ENCODE measurements at places on chromosomes 4 and X.

- no peak for DNase-seq
Measured at GRCh38 chr4:10690185-10690907, 5.8 kb upstream of the CLNK start.

- no peak for DNase-seq
Measured at GRCh38 chrX:101605146-101605545, 12.7 kb downstream of the ARMCX6 start.

DNA sequence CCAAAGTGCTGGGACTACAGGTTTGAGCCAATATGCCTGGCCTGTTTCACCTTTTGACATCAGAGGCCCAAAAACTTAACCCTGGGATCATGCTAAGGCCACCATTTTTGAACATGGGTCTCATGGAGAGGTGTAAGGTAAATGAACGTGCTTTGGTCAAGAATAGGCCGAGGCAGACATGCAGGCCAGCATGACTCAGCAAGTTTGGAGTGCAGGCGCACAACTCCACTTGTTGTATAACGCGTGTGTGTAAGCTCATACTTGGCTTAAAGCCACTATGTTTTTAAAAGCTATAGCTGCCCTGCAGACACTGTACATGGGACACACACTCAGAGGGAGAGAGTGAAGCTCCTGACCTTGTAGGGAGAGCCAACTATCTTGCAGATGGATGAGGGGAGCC, 43.8 kb upstream of the HPSE start:
- DNase-seq = no peak

DNA sequence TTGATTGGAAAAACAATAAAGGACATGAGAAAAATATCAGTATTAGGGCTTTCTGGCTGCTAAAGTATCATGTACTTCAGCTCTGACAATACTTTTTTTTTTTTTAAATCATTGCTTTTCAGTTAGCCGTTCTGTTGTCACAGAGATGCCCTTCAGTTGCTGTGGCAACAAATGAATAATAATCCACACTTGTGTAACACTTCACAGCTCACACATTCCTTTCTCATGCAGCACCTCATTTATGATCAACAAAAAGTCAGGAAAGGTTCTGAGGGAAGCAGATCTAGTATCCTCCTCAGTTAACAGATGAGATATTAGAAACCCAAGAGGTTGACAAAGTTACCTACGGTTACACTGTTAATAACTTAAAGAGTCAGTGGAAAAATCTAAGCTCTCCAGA, 444.2 kb upstream of the SLIT2 start:
- DNase-seq = no peak

DNA sequence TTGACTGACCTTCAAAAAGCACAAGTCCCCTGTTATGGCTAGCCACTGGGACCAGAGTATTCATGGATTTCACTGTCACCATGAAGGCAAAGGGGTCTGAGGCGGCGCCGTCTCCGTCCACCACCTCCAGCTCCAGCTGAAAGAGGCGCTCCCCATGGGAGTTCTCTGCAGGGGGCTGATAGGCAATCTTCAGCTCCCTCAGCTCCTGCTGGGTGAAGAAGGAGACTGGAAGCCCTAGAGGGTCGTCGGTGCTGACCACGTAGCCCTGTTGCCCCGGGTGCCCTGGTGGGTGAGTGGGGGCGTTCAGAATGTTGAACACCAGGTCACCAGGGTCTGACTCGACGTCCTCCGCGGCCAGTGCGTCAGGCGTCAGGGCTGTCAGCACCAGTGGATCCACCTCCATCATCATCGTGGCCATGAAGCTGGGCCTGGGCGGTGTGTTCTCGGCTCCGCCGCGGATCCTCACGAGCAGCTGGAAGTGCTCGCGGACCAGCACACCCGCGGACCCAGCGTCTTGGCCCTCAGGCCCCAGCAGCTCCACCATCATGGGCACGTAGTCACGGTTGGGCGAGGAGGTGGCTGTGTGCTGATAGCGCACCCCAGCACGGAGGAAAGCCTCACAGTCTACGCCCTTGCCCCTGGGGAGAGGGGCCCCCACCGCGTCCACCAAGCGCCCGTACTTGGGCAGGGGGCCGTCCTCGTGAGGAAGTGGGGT, 987 bp downstream of the FREM3 start:
- DNase-seq = no peak

DNA sequence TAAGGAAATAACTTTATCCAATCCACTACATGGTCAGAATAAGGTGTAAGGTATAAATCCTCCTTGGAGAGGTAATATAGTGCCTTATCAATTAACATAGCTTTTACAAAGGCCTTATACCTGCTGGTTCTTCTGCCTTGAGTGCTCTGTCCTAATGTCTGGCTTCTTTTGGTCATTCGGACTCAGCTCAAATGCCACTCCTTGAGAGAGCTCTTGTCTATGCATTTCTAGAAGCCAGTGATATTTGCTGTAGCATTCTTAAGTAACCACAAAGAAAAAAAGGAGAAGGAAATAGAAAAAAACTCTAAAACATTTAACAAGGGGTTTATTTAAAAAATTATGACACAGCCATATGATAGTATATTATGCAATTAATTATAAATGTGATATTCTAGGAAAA, 444.8 kb upstream of the SLIT2 start:
- DNase-seq = no peak

DNA sequence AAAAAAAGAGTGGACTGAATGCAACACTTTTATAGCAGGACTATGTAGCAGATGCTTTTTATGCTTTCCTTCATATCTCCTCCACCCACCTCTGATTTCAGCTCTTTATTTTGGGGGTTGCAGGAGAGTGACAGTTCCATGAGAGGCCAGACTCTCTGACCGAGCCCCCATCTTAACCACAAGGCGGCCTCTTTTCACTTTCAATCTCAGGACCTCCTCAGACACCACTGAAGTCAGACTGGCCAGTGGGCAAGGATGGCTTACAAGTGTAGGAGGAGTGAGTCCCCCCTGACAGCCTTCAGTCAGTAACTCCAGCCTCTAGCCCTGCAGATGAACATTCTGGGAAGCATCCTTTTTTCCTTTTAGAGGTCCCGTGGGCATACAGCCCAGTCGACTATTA, 140.8 kb downstream of the FRAS1 start:
- no peak for DNase-seq

DNA sequence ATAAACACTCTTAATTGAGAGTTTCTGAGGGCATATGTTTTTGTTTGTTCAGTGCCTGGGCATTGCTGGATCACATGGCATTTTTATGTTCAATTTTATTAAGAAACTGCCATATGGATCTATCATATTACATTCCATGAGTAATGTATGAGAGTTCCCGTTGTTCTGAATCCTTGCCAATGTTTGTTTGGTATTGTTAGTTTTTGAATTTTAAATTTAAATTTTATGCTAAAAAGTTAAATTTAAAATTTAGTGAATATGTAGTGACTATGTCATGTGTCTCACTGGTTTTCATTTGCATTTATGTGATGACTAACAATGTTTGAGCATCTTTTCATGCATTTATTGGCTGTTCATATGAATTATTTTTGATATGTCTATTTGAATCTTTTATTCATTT, 54.8 kb upstream of the GEMIN8 start:
- no peak for DNase-seq

DNA sequence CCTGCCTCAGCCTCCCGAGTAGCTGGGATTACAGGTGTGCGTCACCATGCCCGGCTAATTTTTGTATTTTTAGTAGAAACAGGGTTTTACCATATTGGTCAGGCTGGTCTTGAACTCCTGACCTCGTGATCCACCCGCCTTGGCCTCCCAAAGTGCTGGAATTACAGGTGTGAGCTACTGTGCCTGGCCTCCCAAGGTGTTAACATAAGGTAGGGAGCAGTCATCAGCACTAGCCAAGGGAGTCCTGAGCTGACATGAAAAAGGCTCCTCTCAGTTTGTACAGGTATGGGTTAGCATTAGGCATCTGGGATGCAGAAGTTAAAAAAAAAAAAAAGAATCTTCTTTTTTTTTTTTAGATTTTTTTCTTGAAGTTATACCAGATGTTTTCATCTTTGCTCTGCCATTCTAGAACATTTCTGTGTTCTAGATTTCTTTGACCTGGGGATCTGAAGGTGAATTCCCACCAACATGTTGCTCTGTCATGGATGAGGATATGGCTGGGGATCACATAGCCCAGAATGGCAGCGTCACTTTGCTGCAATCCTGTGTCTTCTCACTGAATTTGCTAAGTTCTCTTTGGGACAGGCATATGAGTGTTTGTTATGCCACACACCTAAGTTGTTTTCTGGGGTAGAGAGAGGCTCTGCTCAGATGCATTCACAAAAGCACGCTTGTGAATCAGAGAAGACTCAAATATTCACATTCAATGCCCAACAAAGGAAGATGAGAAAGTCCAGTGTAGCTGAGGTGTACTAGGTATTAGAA, 24.4 kb upstream of the PLA2G12A start:
- DNase-seq = no peak

DNA sequence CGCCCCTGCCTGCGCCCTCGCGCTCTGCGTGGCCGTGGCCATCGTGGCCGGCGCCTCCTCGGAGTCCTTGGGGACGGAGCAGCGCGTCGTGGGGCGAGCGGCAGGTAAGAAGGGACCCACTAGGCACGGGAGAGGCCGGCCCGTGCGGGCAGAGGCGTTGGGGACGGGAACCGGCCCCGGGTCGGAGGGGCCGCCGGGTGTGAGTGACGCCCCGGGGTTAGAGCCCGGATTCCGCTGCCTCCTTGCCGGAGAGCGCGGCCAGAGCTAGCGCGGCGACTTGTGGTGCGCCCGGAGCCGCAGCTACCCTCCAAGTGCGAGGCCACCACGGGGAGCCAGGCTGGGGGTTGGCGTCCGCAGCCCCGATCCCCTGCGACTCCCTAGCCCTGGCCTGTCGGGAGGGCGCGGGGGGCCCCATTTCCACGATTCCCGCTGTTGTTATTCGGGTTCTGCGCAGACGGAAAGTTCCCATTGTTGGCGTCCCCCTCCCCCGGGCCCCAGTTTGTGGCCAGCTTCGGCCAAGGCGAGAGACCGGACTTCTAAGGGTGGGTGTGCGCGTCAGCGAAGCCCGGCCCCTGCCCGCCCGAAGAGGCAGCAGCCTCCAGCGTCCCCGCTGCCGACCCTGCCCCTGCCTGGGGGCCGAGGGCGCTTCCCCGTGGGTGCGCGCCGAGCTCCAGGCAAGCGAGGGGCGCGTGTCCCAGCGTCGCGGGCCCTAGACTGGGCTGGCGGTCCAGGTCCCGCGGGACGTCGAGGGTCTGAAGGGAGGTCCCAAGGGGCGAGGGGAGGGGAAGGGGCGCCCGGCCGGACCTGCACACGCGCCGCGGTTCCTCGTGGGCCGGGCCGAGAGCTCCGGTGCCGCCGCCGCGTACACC, 1.1 kb downstream of the FGFR3 start:
- DNase-seq = no peak

GRCh38 chr4:77952457-77952856, 89.8 kb downstream of the MRPL1 start:
- DNase-seq = no peak

GRCh38 chr4:88938138-88938537, 118.8 kb downstream of the FAM13A start:
- DNase-seq = no peak

GRCh38 chr4:31538877-31539276, 818.7 kb downstream of the PCDH7 start:
- no peak for DNase-seq

DNA sequence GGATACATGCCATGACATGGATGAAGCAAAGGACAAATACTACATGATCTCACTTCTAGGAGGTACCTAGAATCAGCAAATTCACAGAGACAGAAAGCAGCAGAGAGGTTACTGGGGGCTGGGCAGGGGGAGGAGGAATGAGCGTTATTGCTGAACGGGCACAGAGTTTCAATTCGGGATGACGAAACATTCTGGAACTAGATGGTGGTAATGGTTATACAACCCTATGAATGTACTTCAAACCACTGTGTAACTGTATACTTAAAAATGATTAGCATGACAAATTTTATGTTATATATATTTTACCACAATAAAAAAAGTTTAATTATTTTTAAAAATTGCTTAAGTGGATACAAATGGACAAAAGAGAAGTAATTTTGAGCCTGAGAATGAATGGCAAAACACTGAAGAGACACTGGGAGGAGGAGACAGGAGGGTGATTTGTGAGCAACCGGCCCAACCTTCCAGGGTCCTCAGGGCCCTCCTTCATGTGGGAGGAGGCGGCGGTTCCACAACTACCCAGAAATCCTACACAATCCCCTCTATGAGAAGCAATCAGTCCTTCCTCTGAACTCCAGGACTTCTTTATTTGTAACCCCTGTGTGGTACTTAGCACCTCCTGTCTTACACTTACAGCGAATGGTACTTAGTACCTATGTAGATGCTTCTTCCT, 14.1 kb downstream of the ACSL1 start:
- DNase-seq = no peak

DNA sequence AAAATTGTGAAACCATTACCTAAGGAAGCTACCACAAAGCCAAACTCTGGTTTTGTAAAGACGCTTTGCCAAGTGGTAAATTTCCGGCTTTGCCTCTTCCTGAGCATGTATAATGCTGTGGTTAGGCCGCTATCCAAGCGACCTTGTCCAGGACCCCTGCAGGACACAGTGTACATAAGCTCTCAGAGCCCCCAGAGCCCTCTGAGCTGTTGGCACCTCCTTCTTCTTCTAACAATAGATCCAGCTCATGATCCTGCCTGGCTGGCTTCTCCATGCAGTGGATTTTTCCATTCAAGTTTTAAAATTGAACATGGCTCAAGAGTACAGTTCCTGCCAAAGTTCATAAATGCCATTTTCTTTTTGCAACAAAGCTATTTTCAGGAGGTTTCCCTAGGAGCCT, 326.7 kb downstream of the MAPK10 start:
- no peak for DNase-seq

- DNase-seq = no peak
Measured at GRCh38 chr4:10075158-10075863, 41.3 kb downstream of the WDR1 start.

- DNase-seq = no peak
Measured at GRCh38 chr4:143384381-143384994, 47.8 kb downstream of the GAB1 start.

All from activated gamma-delta T cell treated with Interleukin-2 at 50 U/mL for 16 hours (primary cell).